CD4-positive, alpha-beta T cell treated with Interleukin-2 at 100 ng/mL for 4 hours (primary cell): ENCODE measurements at places on chromosomes 6 and 20.

DNA sequence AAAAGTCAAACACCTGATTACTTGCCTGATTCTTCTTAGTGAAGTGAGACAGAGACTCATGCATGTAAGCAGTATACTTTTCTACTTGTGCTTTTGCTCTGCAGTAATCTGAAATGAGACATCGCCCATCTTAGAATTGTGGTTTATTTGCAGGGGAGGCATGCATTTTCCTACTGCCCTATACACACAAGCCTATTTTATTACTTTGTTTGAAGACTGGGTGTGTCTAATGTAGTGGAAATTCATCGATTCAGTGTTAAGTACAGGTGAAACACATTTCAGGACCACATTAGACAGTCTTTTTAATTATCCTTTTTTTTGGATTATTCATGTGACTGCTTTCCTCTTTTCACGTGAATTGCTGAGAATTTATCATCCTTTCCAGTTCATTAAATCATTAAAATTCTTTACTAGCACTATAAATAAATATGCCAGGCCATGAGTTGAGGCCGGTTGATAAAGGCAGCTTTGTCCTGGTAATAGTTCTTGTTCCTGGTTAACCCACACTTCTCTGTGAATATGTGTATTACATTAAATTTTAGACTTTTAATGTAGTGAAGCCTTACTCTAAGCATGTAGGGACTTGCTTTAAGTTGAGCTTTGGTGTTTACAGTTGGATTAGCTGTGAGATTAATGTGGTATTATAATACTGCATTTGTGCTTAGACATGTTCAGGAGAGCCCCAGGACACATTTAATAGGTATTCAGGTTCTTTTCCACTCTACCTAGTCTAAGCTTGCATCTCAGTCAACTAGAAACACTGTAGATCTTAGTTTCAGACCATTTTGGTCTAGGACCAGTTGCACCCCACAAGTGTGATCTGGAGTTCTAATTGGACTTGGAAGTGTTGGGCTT, 10.8 kb upstream of the BTBD3 start:
- DNase-seq = no peak

- no peak for DNase-seq
Measured at GRCh38 chr6:152695372-152696045, 2.2 kb upstream of the MYCT1 start.

DNA sequence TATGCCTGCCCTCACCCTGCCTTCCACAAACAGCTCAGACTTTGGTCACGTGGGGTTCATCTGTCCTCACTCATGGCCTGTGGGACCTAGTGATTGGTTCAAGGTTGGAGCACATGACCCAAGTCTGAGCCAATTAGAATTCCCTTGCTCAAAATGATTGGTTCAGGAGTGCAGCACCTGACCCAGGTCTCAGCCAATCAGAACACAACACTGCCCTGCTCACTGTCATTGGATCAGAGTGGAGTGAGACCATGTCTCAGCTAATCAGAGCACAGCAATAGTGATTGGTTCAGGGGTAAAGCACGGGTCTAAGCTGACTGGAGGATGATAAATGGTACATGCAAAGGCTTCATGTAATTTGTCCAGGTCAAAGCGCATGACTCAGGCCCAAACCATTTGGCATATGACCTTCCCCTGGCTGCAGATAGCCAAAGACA, 102.2 kb downstream of the PREX1 start:
- no peak for DNase-seq

DNA sequence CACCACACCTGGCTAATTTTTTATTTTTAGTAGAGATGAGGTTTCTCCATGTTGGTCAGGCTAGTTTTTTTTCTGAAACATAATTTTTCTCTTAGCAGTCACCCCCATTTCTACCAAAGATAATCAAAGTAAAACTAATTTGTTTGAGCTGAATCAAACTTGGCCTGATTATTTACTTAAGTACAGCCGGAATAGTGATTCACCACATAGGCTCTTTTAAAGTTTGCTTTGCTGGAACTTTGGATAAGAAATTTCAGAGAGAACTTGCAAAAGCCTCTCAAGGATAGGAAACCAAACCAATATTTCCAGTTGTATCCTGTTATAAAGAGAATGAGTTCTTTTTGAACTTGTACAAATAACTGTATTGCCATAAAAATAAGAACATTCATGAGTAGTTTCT, 105.0 kb upstream of the SYNCRIP start:
- DNase-seq = no peak

DNA sequence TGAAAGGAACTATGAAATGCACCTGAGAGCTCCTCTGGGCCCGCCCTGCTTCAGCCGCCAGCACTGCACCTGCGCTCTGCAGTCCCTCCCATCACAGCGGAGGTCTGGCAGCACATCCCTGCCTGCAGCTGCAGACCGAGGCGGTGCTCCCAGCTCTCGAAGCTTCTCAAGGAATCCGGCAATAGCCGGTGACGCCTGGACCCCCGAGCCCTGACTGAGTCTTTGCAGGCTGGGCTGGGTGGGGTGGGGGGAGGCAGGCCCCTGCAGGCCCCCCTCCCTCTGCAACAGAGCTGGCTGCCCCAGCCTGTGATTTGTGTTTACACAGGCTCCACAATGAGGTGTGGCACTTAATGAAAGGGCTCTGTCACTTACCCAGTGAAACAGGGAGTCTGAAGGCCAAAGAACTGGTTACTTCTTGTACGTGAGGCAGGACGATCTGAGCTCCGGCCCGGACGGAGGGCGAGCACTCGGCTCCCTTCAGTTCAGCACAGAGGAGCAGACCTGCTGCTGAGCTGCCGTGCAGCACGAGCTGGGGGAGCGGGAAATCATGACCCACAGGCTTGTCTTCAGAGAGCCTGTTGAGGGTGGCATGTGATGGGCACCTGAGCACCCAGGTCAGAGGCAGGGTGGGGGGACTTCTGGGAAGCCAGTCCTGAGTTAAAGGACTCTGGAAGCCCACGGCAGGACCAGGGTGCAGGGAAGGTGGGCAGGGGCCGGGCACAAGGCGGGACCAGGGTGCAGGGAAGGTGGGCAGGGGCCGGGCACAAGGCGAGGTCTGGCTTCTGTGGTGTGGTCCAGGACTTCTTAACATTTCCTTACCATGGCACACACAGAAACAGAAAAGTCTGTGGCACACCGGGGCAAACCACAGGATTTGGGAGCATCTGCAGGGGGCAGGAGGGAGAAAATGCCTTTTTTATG, 192.3 kb upstream of the THBS2 start:
- DNase-seq = no peak

- DNase-seq = no peak
Measured at GRCh38 chr6:93721386-93722048, 302.2 kb upstream of the EPHA7 start.

- DNase-seq = no peak
Measured at GRCh38 chr6:7115543-7116231, 7.9 kb downstream of the RREB1 start.

DNA sequence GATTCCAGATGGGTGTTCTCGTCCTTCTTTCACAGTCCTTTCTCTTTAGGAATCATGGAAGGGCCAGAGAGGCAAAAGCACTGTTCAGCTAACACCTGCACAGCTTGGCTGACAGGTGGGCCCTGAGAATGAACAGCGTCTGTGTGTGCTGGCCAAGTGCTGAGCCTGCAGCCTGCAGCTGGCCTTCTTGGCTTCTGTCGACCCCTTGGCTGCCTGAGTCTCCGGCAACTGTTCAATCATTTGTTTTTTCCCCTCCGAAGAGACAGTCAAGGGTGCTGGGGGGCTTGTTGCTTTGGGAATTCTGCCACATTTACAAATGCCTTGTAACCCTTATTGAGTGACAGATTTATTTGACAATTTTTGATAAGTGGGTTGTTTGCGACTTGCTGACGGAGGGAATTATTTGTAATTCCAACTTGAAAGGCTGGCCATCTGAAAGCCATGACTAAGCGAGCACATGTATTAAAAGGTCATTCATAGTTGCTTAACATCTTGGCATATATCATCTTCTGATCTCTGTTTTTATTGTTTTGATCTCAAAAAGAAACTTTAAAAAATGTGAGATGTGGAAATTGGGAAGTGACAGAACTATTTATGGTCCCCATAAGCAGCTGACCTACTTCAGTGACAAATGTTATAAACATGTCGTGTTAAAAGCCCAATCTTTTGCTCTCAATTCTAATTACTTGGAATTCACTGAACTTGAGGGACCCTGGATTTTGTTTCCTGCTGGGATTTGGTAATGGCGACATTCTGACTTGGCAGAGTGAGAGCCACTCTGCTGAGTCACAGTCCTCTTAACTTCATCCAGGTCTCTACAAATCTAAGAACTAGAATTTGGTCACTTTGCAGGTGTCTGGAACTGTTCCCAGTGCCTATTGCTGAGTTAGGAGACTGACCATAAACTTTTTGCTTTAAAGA, 41.9 kb upstream of the FERMT1 start:
- no peak for DNase-seq

GRCh38 chr6:109285366-109285765, 96.9 kb downstream of the CD164 start:
- no peak for DNase-seq

GRCh38 chr20:33667676-33668465, 1.1 kb downstream of the ACTL10 start:
- peak; percentile 77 for DNase-seq

DNA sequence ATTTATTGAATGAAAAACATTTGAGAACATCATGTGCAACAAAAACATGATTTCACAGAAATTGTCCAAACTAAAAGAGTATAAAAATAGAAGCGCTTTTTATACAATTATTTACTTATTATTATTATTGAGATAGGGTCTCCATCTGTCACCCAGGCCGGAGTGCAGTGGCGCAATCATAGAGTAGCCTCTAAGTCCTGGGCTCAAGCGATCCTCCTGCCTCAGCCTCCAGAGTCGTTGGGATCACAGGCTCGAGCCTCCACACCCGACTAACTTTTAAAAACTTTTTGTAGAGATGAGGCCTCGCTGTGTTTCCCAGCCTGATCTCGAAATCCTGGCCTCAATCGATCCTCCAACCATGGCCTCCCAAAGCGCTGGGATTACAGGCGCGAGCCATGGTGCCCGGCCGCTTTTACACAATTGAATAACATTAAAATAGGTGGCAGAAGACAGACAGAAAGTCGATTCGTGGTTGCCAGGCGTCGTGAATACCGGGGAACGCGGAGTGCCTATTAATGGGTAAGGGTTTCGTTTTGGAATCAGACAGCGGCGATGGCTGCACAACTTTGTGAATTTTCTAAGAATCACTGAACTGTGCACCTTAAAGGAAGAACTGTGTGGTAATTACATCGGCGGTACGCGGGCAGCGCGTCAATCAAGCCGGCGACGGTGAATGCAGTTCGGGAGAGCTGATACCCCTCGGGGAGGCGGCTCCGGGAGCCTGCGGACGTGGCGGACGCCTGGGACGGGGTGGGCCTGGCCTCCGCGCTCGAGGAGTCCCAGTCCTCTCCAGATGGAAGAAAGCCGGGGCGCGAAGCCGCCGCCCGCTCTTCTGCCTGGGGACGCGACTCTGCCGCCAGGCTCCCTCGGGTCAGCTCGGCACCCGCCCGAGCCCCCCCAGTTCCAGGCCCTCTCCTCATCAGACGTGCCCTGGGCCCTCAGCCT, 807 bp downstream of the TBC1D20 start:
- peak; percentile 63 for DNase-seq

- no peak for DNase-seq
Measured at GRCh38 chr6:127833336-127833735, 67.5 kb downstream of the THEMIS start.

GRCh38 chr6:641225-641985, 15.5 kb downstream of the HUS1B start:
- no peak for DNase-seq

DNA sequence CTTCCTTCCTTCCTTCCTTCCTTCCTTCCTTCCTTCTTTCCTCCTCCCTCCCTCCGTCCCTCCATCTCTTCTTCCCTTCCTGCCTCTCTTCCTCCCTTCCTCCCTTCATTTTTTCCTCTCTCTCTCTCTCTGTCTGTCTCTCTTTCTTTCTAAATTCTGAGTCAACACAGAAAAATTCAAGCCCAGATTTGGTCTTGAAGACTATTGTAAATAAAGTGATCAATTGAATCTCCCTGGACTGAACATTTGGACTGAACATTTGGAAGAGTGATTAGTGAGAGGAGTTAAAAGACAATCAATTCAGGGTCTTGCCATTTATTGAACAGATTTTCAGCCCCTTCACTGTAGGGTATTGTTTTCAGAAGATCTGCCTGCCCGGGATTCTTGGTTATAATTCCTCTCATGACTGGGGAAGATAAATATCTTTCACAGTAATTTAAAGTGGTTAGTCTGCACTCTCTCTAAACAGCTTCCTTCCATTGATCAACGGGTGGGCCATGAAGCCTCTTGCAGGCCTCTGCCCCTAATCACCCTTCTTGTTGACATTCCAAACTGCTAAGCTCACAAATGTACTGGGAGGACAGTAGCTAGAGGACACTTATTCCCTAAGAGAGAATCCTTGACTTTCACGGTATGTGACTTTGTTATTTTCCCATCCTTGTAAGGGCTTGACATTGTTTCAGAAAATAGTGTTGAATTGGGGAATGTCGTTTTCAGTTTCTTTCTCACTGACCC, 101.7 kb upstream of the BMP2 start:
- no peak for DNase-seq

DNA sequence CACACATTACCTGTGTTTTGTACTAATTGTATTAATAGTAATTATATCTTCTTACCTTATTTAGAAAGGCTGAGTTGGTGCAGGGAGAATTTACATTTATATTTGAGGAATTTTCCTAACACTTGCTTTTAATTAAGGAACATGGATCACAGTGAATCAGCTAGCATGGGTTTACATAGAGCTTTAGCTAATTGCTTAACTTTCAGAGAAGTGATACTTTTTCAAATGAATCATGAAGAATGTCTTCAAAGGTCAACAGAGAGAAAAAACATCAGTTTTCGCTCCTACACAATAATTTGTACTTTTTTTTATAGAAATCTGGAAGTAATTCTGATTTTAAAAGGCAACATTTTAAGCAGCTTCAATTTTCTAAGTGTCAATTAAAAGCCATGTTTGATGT, 195.0 kb upstream of the HEY2 start:
- DNase-seq = no peak

DNA sequence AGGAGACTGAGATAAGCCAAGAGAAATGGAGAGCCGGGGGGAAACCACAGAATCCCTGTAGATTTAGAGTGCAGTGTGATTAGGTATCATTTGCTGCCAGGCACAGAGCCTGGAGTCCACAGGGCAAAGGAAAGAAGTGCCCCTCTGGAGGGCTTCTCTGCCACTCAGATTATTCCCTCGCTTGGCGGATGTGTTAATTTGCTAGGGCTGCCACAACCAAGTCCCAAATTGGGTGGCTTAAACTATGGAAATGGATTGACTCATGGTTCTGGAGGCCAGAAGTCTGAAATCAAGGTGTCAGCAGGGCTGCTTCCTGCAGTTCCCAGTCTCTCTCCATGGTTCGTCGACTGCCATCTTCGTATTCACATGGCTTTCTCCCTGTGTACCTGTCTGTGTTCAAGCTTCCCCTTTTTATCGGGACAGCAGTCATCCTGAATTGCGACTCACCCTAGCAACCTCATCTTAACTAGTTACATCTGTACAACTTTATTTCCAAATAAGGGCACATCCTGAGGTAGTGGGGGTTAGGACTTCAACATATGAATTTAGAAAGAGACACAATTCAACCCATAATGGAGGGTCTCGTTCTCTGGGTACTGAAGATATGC, 122.2 kb downstream of the ANKRD60 start:
- DNase-seq = no peak

GRCh38 chr20:21511850-21512633, 1.8 kb downstream of the NKX2-2 start:
- DNase-seq = no peak
